Posterior vena cava (tissue), 2 donors: ENCODE measurements at places on chromosomes 11 and 22. TPM values are rescaled to one million over a fixed set of nuclear protein-coding genes. Genes with fewer than 3 reads are reported as not detected.

The MUC15 gene
- total RNA-seq = not detected

The IGF2 gene
- total RNA-seq = 161 TPM

The TENM4 gene
- total RNA-seq = 7.4 TPM

The PRG2 gene
- total RNA-seq = 0.52 TPM

The DMC1 gene
- total RNA-seq = 2.4 TPM

The SPI1 gene
- total RNA-seq = 27.7 TPM

DNA sequence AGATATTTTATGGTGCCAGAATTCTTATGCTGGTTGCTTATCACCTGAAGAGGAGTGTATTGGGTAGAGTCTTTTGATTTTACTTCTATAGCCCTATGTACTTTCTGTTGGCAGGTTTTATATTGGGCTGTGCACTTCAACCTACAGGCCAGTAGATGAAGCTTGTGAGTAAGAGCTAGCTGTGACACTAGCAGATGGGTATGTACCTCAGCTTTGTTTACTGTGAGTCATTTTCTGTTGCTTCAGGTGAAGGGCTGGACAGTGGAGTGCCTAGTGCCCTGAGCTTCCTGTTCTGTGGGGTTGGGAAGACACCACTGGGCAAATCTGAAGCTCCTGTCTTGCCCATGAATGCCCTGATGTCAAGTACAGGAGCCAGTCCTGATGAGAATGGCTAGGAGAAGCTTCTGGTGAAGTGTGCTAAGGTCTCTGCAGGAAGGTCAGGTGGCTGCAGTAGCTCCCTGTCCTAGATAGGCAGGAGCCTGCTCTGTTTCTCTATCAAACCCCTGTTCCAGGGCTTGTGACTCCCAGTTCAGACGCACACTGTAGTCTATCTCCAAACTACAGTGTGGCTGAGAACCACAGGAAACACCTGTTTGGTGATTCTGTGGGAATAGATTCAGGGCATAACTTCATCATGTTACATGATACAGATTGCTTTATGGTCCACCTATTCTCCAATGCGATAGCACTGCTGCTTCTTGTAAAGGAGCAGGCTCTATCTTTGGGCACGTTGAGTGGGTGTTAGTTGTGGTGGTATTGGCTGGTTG lies 755.7 kb downstream of the KCNA4 start:
- no peak for DNase-seq

- DNase-seq = no peak
Measured at GRCh38 chr11:32141745-32142546, 51.1 kb downstream of the RCN1 start.

DNA sequence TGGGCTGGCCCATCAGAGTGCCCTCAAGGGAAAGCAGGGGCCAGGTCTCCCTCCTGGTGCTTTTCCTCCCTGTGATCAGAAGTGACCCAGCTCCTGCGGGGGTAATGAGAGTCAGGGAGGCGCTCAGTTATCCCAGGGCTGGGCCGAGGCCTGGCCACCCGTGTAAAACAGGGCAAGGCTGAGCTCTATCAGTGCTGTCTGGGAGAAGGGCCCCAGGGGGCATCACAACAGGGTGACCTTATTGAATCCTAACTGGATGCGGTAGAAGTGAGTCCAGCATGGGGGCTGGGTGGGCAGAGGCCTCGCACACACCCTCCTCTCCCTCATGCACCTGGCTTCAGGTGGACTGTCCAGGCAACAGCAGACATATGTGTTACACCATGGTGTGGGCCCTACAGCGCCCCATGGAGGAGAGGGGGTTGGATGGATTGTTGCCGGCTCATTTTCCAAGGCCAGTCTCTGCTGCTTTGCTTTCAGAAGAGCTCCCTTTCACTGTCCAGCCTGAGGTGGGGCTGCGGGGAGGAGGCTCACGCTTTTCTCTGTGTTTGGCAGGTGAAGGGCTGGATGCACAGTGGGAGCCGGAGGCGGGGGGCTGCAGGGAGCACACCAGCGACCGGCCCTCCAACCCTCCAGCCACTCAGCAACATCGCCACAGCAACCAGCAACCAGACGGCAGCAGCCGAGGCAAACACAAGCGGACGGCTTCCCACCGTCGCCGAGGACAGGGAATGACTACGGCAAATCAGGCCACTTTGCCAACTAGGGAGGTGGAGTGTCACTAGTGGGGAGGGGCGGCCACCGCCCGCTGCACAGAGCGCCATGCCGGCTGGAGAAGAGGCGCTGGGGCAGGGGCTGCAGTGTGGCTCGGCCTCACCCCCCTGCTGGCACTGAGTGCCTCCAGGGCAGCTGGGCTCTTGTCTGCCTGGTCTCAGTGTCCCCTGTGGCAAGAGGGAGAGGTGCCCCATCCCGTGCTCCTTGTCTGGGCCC lies 24.7 kb downstream of the GNAZ start:
- DNase-seq = no peak

GRCh38 chr22:46043816-46044620 lies 67.1 kb upstream of the WNT7B start:
- DNase-seq = peak; percentile 82

DNA sequence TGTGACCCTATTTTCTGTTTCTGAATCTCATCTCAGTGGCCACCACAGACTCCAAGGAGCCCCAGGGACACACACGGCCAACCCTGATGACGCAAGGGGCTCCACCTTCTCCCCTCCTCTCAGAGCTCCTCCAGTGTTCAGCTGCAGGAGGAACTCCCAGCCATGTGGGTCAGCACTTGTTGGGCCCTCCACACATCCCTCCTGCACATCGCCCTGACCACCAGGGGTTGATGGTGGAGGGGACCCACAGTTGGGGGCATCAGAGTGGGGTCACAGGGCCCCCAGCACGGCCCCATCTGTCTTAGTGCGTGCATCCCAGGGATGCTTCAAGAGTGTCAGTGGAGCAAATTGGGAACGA lies 499.6 kb downstream of the BRD1 start:
- peak; percentile 38 for DNase-seq

DNA sequence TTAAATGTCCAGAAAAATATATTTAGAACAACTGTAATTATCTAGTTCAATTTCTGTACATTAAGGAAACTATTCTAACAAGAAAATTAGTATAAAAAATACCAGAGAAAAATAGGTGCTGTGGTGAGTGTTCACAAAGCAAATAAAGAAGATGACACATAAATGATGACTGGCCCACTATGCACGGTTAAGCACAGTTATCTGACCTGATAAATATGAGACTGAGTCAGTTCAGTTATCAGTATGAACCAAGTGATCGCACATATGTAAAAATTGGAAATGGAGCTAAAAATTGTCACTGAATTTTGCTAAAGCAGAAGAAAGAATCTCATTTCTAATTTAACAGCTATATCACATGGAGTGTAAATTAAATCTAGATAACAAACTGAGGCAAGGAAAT lies 18.8 kb upstream of the MAML2 start:
- no peak for DNase-seq

- no peak for DNase-seq
Measured at GRCh38 chr11:77436506-77436905, 37.4 kb downstream of the PAK1 start.

DNA sequence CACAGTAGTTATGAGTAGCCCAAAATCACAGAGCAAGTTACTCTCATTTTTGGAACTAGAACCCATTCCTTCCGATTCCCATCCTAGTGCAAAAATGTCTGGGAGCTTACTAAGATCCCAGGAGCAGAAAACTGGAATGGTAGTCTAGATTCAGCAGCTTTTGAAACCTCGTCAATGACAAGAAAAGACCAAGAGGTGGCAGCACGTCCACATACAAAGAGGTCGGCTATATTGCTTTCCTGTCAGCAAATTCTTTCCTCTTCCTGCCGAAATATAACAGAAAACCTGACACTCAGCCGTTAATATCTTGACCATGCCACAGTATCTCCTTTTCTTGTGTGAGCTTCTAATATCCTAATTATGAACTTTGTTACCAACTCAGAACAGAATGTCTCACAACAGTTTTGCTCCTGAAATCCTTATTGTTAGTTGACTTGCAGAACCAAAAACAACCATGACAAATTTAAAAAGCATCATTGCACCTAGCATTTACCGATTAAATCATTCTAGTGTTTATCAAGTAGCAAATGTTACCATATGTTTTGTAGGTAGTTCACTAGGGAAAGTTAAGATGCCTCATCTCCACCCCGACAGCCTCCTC lies 92.8 kb upstream of the OR9G4 start:
- no peak for DNase-seq

DNA sequence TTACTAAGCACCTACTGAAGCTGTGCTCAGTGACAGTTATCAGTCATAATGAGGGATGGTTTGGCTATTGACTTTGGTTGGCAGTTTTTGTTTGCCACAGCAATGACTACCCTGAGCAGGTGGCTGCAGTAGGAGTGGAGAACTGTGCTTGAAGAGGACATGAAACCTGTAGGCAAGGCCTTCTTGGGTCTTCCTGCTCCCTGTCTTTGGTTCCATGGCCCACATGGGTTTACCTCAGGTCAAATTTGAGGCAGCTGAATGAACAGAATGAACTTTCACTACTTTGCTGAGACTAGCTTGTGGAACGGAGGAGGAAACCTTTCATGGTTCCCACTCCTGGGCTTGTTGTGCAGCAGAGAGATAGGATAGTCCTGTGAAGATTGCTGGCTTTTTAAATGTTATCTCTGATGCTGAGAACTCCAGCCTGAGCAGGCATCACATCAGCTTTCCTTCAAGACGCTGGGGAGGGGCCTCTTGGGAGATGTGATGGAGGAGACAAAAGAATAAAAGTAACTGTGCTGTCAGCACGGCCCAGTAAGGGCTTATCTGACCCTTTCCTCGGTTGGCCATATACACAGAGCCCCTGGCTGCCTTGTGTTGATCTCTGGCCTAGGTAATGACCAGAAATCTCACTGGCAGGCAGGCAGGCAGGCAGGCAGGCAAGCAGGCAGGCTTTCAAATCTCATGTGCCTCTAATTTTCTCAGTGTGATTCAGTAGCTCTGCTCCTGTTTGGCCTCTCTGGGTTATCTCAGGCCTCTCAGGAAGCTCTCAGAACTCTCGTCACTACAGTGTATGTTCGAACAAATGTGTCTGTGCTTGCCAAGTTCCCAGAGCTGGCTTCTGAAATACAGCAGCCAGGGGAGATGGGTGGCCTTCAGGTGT lies 12.0 kb downstream of the STIM1 start:
- DNase-seq = no peak

DNA sequence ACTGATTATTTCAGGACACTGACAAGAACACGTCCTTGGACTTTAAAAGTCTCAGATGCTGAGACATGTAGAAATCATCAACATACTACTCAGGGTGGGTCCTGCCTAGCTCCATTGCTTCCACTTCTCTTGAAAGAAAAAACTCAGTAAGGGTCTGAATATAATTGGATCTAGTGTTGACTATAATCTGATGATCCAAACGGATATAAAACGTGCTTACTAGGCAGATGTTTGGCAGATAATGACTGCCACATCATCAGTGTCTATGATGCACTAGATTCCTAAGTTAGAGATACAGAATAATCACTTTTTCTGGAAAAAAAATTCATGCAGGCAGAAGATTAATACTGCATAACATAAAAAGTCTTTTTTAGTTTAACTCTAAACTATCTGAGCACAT lies 21.6 kb downstream of the GUCY1A2 start:
- DNase-seq = no peak

- no peak for DNase-seq
Measured at GRCh38 chr11:98040061-98040808, 980.5 kb upstream of the CNTN5 start.

GRCh38 chr22:39935116-39935515 lies 25.1 kb upstream of the TMA7B start:
- no peak for DNase-seq

- no peak for DNase-seq
Measured at GRCh38 chr11:122235615-122236014, 119.6 kb upstream of the BLID start.

- no peak for DNase-seq
Measured at GRCh38 chr11:128731041-128731663, 37.3 kb downstream of the FLI1 start.

DNA sequence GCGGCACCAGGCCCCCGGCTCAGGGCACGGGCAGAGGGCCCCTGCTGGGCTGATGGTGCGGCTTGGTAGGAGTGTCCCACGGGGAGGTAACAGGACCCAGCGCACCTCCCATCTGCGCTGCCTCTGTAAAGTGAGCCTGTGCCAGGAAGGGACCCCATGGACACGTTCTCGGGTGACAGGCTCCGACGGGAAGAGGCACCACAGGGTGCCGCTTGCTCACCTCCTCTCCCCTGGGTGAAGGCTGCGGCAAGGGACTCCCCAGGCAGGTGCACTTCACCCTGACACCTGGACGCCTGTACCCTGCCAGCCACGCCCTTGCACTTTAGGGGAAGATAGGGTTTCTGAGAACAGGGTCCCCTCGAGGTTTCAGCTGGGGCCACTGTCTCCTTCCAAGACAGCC lies 48.1 kb downstream of the SHANK2 start:
- DNase-seq = peak; percentile 64

GRCh38 chr11:623999-624704 lies 603 bp downstream of the CDHR5 start:
- no peak for DNase-seq

- DNase-seq = no peak
Measured at GRCh38 chr11:74990941-74991340, 2.2 kb downstream of the NEU3 start.

DNA sequence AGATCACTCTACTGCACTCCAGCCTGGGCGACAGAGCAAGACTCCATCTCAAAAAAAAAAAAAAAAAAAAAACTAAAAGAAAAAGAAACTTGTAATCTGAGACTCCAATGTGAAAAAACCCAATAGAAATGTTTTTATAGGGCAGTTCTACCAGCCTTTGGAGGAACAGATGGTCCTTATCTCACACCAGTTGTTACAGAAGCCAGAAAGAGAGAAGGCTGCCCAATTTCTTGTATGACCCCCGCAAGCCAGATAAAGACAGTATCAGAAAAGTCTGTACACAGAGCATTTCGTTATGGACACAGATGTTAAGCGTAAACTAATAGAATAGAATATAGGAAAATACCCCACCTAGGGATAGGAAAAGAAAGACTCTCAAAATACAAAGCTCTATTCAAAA lies 11.3 kb upstream of the TSGA10IP start:
- no peak for DNase-seq

DNA sequence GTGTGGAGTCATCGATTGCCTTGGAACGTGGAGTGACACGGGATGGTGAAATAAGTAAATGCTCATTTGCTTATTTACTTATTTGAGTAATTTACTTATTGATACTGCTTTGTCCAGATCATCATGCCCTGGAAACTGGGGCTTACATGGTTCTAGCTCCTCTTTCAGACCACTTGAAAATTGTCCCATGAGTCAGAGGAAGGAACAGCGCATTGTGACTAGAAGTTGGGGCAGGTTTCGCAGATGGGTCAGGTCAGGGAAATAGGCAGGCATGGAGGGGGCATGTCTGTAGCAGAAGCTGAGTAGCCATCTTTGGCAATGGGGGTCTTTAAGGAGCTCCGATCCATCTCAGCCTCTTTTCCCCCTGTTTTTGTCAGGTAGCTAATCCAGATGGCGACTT lies 104.2 kb upstream of the SORL1-AS1 start:
- DNase-seq = no peak
